ENCODE measurements at places on chromosomes 6 and 20.

- DNase-seq, result no peak
Observed at GRCh38 chr6:129785756-129786135, 75.4 kb downstream of the TMEM244 start.

DNA sequence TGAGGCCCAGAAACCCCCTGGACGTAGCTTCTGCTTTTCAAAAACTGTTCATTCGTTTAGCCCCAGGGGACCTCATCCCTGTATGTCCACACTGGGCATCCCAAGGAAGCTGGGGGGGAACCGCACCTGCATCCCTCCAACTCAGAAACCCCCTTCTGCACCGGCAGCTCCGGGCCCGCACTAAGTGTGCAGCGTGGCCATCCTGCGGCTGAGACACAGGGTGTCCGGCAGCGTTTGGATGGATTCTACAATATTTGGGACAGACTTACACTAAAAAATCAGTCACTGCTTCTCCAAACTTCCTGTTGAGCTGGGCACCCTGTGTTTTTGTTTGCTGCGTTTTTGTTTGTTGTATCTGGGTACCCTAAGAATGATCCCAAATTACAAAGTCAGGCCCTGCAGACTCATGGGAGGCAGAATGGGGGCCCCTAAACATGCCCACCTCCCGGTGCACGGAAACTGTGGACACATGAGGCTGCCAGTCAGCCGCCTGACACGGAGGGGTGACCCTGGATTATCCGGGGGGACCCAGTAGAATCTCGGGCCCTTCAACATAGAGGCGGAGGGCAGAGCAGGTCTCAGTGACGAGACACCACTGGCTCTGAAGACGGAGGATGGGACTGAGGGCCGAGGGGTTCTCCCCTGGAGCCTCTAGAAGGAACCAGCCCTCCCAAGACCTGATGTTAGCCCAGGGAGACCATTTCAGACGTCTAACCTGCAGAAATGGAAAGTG is 88.2 kb upstream of the BHLHE23 start:
- no peak for DNase-seq

GRCh38 chr6:128063850-128064539 is 163.1 kb upstream of the THEMIS start:
- DNase-seq, result no peak

DNA sequence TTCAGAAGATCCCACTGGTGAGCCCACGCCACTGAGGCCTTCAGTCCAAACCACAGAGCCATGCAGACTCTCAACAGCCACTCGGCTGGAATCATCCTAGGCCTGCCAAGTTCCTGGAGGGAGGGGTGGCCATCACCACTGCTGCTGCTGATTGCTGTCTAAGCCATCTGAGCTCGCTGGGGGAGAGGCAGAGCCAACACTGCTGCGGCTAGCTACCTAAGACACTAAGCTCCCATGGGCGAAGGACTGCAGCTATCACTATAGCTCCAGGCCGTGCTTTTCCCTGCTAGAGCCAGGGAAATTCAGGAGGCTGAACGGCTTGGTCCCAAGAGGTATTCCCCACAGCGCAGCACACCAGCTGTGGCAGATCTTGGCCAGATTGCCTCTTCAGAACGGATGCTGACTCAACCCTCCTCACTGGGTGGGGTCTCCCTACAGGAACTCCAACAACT is 73.6 kb downstream of the TBC1D32 start:
- DNase-seq, result no peak
